Stimulated activated CD4-positive, alpha-beta T cell treated with anti-CD3 and anti-CD28 coated beads, Interleukin-1b, Interleukin-23, amount 100 ng/mL, for 1 hour (primary cell): ENCODE measurements at places on chromosomes 1 and 21.

DNA sequence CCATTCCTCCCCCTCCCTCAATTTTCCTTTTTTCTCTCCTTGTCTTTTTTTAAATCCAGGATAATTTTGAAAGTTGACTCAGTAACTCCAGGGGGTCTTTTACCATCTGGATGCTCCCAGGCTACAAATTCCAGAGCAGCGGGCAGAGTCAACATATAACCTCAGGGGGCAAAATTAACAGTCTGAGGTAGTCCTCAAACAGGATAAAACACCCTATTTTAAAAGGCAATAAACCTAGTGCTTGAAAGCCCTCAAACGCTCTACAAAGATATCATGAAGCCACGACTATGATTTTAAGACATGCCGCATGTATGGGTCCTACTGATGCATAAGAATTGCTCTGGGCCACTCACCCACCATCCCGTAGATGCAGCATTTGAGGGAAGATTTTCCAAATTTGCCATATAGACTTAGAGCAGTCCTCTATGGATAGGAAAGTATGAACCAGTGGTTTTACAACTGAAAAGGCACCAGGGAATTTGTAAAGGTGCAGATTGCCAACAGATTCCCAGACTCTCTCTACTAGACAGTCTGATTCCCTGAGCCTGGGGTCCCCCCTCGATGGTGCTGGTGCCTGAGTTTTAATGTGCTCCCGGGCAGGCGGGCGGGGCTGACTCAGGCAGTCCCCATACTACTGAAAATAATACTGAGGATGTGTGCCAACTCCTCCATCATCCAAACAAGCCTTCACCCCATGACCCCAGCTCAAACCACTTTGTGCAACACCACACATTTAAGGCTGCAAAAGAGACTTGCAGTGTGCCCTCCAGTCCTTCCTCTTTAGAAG lies 37.2 kb downstream of the PTPN14 start:
- DNase-seq, result no peak

- DNase-seq, result no peak
These were observed 233.9 kb upstream of the NEGR1 start for GRCh38 chr1:72516264-72516663.

DNA sequence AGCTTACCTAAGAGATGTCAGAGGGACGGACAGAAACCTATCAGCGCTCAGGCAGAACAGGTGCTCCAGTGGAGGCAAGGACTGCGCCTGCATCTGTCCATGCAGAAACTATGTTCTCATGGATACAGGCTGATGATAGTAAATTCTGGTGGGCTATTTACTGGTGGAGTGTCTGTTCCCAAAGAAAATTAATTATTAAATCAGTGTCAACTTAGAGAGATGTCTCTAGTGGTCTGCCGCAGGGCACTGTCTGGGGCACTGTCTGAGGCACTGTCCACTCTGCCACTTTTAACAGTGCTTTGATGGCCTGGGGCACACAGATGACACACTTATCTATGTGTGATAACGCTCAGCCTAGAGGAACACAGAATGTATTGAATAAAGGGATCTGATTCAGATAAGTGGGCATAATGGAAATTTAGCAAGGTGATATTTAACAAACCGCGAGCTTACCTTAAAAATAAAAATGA lies 148.1 kb downstream of the RGS7 start:
- no peak for DNase-seq

- DNase-seq, result no peak
These were observed 12.1 kb downstream of the EPHA10 start for GRCh38 chr1:37752583-37753471.

DNA sequence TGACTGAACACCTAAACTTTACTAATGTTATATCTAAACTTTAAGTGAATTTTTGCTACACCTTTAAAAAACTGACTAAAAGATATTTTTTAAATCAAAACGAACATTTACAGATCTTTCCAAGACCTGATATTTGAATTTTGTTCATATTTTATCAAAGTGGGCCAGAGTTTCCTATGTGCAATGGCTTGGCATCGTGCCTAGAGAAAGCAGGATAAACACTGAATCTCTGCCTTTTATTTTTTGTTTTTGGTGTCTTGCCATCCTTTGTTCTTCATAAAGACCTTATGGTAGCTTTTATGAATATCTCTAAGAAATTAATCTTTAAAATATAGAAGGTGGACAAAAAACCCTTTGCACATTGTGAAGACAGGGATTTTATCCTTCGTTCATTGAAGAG lies 25.8 kb upstream of the VPS26C start:
- no peak for DNase-seq

GRCh38 chr1:65002156-65002507 lies 35.8 kb upstream of the JAK1 start:
- no peak for DNase-seq

DNA sequence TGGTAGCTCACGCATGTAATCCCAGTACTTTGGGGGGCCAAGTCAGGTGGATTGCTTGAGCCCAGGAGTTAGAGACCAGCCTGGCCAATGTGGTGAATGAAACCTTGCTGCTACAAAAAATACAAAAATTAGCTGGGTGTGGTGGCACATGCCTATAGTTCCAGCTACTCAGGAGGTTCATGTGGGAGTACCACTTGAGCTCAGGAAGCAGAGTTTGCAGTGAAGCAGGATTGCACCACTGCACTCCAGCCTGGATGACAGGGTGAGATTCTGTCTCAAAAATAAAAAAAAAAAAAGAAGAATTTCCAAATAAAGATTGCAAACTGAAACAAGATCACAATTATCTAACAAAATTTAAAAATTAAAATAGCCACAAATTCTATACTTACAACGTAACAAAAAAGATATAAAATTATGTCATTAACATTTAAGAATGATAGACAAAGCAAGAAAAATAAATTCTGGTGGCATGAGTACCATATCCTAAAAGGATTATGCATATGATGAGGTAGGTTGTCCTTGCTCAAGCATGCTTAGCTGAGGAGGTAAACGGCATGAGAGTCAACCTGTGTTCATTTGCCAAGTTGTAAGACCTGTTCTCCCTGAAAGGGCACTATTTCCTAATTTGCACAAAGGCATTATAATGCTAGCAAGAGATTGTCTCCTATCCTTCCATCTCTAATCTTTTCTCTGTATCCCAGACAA lies 20.2 kb downstream of the IPP start:
- DNase-seq, result no peak

DNA sequence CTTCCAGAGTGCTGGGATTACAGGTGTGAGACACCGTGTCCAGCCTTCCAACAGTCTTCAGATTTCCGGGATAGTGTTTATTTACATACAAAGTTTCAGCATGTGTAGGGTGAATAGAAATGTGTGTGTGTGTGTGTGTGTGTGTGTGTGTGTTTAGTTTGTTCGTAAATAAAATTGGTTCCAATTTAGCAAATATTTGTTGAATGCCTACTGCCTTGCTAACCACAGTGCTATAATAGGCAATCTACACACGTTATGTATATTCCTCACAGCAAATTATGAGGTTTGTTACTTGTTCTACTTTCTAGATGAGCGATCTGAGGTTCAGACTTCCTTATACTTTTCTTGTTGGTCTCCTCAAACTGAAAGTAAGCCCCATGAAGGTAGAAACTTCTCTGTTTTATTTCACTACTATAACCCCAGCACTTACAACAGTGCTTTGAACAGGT lies 32.8 kb upstream of the EPS15 start:
- DNase-seq, result no peak

DNA sequence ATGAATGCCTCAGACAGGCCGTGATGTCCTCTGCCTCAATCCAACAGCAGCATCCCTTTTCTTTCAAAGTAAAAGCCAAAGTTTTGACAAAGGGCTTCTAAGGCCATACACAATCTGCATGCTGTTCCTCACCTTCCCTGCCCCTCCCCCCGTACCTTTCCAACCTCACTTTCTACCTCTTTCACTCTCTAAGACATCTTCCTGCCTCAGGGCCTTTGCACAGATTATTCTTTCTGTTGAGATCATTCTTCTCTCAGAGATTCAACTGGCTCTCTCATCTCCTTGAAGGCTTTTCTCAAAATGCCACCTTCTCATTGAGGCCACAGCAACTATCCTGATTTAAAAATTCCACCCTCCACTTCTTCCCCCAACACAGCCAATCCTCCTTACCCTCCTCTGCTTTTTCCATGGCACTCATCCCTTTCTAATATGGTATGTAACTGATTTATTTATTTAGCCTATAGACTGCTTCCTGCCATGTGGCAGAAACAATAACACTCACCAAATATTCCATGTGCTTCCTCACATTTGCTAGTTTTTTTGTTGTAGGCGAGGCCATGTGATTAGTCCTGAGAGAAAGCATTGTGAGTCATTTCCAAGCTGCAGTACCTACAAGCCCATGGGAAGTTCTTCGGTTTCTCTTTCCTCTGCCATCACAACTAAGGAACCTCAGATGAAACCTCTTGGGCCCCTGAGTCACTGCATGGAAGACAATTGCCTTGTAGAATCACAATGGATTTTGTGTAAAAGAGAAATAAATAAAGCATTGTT lies 58.7 kb upstream of the GADD45A start:
- DNase-seq, result no peak

DNA sequence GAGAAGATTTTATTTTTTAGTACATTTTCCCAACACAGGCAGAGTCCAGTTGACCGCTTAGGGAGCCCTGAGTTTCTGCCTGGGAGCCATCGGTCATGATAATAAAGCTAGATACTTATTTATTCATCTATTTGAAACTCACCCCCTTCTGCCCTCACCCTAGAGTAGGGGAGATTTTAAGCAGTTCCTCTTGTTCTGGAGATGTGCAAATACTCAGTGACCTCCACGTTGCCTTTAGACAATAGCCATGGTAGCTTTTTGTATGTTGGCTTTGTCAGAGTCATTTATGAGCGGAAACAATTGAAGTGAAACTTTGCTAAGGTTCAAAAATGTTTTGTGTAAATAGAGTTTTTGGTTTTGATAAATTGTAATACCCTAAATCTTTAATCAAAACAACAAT lies 45.7 kb upstream of the PLPPR4 start:
- DNase-seq, result no peak

GRCh38 chr1:92870591-92870990 lies 38.8 kb downstream of the RPL5 start:
- no peak for DNase-seq

- no peak for DNase-seq
These were observed 121.2 kb downstream of the DUSP10 start for GRCh38 chr1:221620437-221621384.

DNA sequence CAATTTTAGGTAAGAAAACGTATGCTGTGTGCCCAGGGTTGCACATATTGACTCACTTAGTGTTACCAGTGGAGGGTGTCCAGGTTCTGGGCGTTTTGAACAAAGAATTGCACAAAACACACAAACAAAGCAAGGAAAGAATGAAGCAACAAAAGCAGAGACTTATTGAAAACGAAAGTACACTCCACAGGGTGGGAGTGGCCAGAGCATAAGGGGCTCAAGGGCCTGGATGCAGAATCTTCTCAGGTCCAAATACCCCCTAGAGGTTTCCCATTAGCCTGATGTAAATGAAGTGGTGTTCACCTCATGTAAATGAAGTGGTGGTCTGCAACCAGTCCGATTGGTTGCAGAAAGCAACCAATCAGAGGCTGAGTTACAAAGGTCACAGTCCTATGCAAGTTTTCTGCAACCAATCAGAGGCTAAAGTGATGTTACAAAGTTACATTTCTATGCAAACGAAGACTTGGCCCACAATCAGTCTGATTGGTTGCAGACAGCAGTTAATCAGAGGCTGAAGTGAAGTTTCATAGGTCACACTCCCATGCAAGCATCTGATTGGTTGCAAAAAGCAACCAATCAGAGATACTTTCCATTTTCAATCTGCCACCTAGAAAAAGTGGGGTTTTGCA lies 228.3 kb downstream of the ST6GALNAC3 start:
- DNase-seq, result no peak

DNA sequence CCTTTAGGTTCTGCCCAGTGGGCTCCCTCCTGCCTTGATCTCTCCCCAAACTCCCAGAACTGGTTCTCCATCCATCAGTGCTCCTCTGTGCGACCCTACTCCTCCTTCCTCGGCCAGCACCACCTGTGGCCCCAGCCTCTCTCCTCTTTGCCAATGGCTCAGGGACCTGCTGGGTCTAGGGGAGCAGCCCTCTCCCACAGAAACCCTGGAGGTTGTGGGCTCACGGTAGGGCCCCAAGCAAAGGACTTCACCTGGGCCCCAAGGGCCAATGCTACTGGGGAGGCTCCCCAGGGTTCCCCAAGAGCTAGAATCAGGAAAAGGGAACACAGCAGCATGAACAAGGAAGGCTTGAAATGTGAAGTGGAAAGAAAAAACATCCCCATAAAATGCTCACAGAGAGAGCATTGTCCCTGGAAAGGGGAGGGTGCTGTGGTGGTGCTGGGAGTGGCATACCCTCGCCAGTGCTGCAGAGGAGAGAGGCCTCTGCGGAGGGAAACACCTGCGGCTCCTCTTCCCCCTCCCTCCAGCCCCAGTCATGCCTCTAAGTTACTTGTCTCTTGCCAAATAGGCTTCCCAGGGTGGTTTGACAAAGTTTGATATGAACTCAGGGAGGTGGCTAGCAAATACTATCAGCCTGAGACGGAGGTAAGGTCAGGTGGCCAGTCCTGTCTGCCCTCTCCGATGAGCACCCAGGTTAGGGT lies 2.5 kb downstream of the TMEM63A start:
- no peak for DNase-seq

- no peak for DNase-seq
These were observed 169.2 kb downstream of the ZNF281 start for GRCh38 chr1:200240656-200241055.

DNA sequence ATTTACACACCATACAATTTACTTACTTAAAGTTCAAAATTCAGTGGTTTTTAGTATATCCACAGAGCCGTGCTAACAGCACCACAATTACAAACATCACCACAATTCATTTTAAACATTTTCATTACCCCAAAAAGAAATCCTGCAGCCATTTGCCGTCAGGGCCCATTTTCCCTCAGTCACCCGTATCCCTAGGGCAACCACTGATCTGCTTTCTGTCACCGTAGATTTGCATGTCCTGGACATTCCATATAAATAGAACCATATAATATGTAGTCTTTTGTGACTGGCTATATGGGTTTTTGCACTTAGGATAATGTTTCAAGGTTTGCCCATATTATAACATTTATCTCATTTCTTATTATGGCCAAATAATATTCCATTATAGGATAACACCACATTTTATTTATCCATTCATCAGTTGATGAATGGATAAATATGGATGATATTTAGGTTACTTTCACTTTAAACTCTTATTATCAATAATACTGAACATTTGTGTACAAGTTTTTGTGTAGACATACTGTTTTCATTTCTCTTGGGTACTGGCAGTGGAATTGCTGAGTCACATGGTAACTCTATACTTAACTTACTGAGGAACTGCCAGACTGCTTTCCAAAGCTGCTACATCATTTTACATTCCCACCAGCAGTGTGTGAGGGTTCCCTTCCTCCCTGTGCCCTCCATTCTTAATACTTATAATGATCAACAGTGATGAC lies 68.9 kb downstream of the ST3GAL3 start:
- DNase-seq, result no peak
